ENCODE measurements at places on chromosomes 4 and X.
A peak's percentile ranks its signal among the peaks of the same experiment; 100 is the strongest.

- DNase-seq, result no peak
Measured at GRCh38 chr4:1111259-1111809, 2.0 kb downstream of the RNF212 start.

DNA sequence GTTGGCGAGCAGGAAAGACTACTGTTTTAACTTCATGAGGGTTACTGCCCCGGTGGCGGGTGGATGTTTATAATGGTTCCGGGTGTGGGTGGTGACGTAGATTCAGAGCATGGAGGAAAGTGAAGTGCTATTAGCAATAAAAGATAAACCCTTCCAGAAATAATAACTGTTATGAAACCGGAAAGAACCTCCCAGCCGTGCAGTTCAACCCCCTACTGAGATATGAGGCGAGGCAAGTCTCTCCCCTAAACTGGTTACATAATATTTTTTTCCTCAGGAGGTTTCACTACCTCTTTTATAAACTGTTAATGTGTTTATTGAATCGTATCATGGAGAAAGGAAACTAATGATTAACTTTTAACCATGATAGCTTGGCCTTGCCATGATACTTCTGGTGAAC, 33.9 kb upstream of the STIM2 start:
- DNase-seq, result no peak

DNA sequence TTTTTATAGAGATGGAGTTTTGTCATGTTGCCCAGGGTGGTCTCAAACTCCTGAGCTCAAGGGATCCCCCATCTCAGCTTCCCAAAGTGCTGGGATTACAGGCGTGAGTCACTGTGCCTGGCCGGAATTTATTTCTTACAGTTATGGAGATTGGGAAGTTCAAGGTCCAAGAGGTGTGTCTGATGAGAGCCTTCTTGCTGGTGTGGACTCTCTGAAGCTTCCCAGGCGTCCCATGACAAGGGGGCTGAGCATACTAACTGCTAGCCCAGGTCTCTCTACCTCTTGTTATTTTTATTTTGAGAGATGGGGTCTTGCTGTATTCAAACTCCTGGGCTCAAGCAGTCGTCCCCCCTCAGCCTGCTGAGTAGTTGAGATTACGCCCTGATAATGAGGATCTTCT, 2.9 kb upstream of the NSD2 start:
- no peak for DNase-seq

DNA sequence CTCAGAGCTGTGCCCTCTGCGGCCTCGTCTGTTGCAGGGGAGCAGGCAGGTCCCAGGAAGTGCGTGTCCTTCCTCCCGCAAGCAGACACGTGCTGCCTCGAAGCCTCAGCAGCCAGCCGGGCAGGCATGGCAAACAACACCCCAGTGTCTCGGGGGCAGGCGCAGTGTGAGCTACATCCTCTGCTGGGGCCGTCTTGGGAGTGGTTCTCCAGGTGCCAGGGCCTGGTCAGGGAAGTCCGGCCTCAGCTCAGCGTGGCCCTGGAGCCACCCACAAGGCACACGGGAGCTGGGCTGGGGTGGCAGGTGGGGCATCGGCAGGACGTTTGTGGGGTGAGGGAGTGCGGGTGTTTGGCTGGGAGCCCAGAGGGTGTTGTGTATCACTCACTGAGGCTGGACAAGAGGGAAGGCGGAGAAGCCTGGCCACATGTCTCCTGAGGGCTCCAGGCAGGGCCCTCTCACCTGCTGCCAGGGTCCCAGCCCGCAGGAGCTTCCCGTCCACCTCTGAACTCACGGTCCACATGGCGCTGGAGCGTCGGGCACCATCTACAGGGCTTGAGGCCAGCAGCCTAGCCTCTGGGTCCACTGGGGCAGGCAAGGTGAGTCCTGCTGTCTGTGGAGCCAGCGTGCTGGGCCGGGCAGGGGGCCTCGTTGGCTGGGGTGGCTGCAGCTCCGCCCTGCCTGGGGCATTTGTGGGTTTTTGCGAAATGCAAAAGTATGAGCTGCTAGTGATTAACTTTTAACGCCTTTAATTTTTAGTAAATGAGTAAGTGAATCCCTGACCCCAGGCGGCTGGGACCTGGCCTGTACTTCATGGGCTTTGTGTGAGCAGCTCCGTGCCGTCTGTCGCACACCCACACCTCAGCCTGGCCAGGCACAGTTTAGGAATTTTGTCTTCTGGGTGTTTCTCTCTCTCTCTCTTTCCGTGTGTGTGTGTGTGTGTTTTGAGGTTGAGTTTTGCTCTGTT, 17.3 kb upstream of the UVSSA start:
- DNase-seq, result no peak

GRCh38 chr4:184282895-184283654, 65.4 kb upstream of the ENPP6 start:
- no peak for DNase-seq

DNA sequence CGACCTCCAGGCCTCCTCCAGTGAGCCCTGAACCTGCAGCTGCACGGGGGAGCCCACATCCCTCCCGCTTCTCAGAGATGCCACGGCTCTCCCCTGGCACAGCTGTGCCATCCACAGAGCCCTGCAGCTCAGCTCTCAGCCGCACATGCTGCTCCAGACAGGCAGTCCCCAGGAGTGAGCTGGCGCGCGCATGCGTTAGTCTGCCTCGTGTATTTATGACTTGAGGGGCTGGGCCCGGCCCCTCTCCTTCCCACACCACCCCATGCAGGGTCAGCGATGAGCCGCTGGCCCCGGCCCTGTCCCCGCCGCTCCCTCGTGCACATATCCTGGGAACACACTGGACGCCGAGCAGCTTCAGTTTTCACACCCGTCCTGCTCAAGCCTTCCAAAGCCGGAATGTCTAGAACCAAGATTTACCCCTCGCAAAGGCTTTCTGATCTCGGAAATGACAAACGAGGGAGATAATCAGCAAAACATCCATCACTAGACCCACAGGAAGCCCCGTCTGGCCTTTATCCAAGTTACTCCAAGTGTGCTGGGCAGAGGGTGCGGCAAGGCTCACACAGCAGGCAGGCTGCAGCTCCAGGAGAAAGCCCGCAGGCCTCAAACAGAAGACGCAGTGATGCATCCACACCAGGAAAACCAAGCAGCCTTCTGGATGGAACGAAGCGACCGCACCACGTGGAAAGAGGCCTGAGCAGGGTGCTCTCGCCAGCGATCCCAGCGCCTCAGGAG, 24.3 kb downstream of the GAK start:
- no peak for DNase-seq

GRCh38 chrX:118974908-118975671, 672 bp downstream of the LONRF3 start:
- DNase-seq, result peak; percentile 37

GRCh38 chr4:91032725-91033445, 905.7 kb downstream of the CCSER1 start:
- no peak for DNase-seq

DNA sequence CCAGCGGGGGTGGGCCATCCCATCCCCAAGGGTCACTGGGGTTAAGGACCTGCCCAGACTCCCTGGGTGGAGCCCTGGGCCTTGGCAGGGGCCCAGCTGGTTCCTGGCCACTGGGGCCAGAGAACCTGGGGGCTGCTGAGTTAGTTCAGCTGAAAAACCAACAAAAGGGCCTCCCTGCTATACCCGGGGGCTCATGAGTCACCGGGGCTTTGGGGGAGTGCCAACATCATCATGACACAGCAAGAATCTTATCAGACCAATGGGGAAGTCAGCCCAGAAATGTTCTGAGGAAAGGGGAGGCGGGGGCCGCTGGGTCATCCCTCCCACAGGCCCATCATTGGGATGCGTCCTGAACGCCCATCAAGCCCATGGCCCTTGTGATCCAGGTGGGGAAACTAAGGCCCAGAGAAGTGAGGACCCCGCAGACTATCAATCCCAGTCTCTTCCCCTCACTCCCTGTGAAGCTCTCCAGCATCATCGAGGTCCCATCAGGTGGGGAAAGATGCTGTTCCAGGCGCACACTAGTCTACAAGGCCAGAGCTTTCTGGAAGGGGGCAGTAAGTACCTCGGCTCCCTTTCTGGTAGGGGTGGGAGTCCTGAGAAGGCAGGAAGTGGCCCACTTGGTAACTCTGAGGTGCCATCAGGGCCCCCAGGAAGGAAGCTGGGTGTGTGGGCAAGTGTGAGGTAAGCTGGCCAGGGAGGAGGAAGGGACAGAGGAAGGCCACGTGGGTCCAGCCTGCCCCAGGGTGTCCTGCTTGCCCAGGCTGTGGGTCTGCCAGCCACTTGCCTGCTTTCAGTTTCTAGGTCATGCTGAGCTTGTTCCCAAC, 4.5 kb downstream of the G6PD start:
- no peak for DNase-seq

DNA sequence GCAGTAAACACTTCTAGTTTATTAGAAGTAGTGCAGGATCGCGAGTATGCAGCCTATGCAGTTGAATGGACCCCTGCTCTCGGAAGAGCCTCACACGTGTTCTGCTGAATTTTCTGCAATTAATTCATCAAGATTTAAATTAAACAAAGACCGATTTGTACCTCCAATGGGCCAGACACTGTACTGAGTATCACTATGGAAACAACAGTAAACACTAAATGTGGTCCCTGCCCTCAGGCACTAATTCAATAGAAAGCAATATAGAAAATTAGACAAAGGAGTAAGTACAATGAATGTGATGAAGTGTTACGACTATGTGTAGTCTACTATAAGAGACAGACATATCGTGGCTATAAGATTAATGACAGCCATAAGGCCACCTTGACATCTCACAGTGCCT, 740.3 kb upstream of the FRG1 start:
- no peak for DNase-seq

DNA sequence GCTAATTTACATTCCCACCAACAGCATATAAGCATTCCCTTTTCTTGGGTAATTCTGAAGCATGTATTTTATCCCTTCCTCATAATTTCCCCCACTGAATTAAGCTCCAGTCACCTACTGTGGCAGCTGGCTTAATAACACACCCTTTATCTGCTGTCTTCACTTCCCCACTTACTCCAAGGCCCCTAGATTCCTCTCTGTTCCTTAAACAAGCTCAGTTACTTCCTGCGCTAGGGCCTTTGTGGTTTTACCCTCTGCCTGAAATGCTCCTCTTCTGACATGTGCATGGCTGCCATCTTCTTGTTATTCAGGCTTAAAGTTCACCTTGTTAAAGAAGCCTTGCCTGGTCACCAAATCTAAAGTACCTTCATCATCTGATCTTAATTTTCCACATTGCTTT, 47.2 kb upstream of the RPS6KA3 start:
- DNase-seq, result no peak

- no peak for DNase-seq
Measured at GRCh38 chr4:141567326-141567915, 69.0 kb upstream of the IL15 start.

- DNase-seq, result no peak
Measured at GRCh38 chr4:158020734-158021346, 152.0 kb downstream of the GASK1B start.

DNA sequence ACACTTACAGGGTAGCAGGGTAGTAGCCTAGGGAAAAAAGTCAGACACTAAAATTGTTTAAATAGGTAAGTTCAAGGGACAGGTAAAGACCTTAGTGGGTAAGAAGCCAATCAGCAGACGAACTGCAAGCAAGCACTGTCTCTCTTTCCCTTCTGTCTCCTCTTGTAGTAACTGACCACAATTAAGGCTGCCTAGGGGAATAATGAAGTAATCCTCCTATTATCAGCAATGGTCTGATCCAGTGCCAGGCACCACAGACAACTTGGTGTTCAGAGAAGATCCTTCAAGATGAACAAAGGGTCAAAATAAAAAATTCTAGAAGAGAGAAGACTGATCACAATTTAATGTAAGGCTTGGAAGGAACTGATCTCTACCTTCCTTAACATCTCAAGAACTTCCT, 62.9 kb downstream of the ELOVL6 start:
- no peak for DNase-seq

- DNase-seq, result no peak
Measured at GRCh38 chr4:53543561-53543960, 47.7 kb downstream of the LNX1 start.

DNA sequence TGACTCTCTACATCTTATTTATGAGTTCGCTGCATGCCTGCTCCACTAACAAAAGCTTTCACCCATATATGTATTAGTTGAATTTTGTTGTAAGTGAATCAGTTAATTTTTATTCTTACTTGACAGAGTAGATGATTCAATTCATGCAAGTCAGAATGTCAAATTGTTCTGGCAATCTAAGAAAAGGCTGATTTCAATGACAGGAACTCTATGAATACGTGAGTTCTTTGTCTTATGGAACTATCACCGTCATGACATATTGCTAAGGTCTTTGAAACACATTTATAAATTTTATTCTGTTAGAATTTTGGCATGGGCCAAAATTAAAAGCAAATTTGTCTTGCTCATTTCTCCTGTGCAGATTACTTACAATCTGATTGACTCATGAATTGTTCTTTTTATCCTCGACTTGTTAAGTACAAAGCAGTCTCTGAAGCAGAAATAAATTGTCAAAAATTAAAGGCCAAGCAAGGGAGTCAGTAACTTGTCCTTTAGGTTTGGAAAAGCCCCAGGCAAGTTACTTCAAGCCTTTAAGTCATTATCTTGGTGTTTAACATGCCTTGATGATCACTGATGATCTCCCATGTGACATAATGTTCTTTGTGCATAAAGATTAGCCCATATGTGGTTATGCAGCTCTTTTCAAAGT, 89.0 kb upstream of the GC start:
- no peak for DNase-seq

DNA sequence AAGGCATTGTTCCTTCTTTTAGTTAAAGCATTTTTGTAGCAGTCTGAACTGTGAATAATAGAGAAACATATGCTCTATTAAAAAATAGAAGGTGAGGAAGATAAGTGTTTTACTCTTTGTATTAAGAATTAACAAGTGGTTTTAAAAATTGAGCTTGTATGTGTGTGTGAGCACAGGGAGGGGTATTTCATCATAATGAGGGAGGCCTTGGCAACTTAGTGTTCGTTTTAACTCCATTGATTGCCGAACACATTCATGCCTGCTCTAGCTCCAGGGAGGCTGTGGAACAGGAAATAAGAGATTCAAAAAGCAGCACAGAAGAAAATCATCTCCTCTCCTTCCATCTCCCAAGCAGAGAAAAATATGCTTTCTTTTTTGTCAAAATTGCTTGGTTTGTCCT, 14.8 kb downstream of the SHROOM3 start:
- no peak for DNase-seq

GRCh38 chrX:150361070-150361776, 1.9 kb upstream of the MAMLD1 start:
- no peak for DNase-seq

DNA sequence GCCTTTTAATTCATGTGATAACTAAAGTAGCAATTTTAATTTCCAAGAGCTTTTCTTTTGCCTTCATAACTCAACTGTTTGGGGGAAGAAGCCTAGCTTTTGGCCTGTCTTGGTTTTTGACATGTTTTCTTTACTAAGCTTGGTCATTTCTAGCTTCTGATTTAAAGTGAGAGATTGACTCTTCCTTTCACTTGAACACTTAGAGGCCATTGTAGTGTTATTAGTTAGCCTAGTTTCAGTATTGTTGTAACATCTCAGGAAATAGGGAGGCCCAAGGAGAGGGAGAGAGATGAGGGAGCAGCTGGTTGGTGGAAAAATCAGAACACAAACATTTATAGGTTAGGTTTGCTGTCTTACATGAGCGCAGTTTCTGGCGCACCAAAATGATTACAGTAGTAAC, 44.8 kb downstream of the DCLK2 start:
- DNase-seq, result no peak

GRCh38 chr4:25280210-25280609, 32.4 kb upstream of the ZCCHC4 start:
- no peak for DNase-seq

GRCh38 chr4:189843413-189844009, 97.2 kb upstream of the FRG1 start:
- no peak for DNase-seq

All from NCI-H774 (cell line).